ENCODE measurements at places on chromosomes 6 and 20. TPM values are rescaled to one million over a fixed set of nuclear protein-coding genes. Genes with fewer than 3 reads are reported as not detected.

The GDAP1L1 gene
- not detected for total RNA-seq

The LY6G6C gene
- not detected for total RNA-seq

The ZBTB46 gene
- total RNA-seq: 21.1 TPM

The CLPSL2 gene
- total RNA-seq: not detected

The NNAT gene
- total RNA-seq: 4.6 TPM

The SPATA25 gene
- not detected for total RNA-seq

The UNC5CL gene
- not detected for total RNA-seq

The RBPJL gene
- not detected for total RNA-seq

The MYL9 gene
- total RNA-seq: 149 TPM

The FAM217A gene
- total RNA-seq: not detected

The GPX5 gene
- not detected for total RNA-seq

The MLIP gene
- total RNA-seq: not detected

The DSN1 gene
- total RNA-seq: 23.0 TPM

The KCNB1 gene
- not detected for total RNA-seq

The GABRR1 gene
- total RNA-seq: not detected

The HSF2 gene
- total RNA-seq: 11.7 TPM

The RIMS4 gene
- not detected for total RNA-seq

The PAQR8 gene
- total RNA-seq: 3.7 TPM

Data from myometrial cell (primary cell).